ENCODE measurements at places on chromosomes 13 and 19. TPM values are rescaled to one million over a fixed set of nuclear protein-coding genes. Genes with fewer than 3 reads are reported as not detected.

Gene HSPH1
- 267 TPM for total RNA-seq

GRCh38 chr13:39378306-39378705 is 224.7 kb downstream of the LHFPL6 start:
- H3K4me3 ChIP-seq, result no peak overlapping the region
- DNase-seq, result no peak
- no peaks in the 10 kb centered on the region for H3K4me1 ChIP-seq
- H3K27ac ChIP-seq, result no peak overlapping the region
- no peaks in the 10 kb centered on the region for H3K36me3 ChIP-seq

GRCh38 chr19:48659768-48660167 is 13.0 kb downstream of the NTN5 start:
- no peaks in the 10 kb centered on the region for H3K27me3 ChIP-seq
- no peak overlapping the region for H3K4me3 ChIP-seq
- peaks cover 10% of the 10 kb centered on the region for H3K4me1 ChIP-seq
- DNase-seq, result no peak

GRCh38 chr13:50616101-50616500 is 227.4 kb downstream of the DLEU7 start:
- no peaks in the 10 kb centered on the region for H3K36me3 ChIP-seq
- no peak overlapping the region for H3K27ac ChIP-seq
- H3K4me3 ChIP-seq, result no peak overlapping the region
- peaks cover 11% of the 10 kb centered on the region for H3K4me1 ChIP-seq
- DNase-seq, result no peak

GRCh38 chr13:75797239-75797638 is 161.1 kb downstream of the LMO7 start:
- no peaks in the 10 kb centered on the region for H3K27me3 ChIP-seq
- H3K27ac ChIP-seq, result no peak overlapping the region
- H3K4me3 ChIP-seq, result no peak overlapping the region

Gene CILP2
- 0.23 TPM for total RNA-seq

GRCh38 chr13:90622541-90622940 is 724.9 kb upstream of the MIR17HG start:
- H3K36me3 ChIP-seq, result no peaks in the 10 kb centered on the region
- H3K4me3 ChIP-seq, result no peak overlapping the region
- DNase-seq, result no peak

Gene APC2
- 0.26 TPM for total RNA-seq

GRCh38 chr13:106530980-106531481 is 4.4 kb downstream of the EFNB2 start:
- peaks cover 14% of the 10 kb centered on the region for H3K4me1 ChIP-seq
- DNase-seq, result no peak
- no peaks in the 10 kb centered on the region for H3K36me3 ChIP-seq
- H3K4me3 ChIP-seq, result no peak overlapping the region

Gene ZNF799
- total RNA-seq, result 3.0 TPM

All from activated naive CD8-positive, alpha-beta T cell treated with anti-CD3 and anti-CD28 coated beads for 36 hours (primary cell).